ENCODE measurements at places on chromosomes 11 and 22.

- DNase-seq = no peak
These were observed 6.8 kb downstream of the NADSYN1 start for GRCh38 chr11:71459767-71460320.

DNA sequence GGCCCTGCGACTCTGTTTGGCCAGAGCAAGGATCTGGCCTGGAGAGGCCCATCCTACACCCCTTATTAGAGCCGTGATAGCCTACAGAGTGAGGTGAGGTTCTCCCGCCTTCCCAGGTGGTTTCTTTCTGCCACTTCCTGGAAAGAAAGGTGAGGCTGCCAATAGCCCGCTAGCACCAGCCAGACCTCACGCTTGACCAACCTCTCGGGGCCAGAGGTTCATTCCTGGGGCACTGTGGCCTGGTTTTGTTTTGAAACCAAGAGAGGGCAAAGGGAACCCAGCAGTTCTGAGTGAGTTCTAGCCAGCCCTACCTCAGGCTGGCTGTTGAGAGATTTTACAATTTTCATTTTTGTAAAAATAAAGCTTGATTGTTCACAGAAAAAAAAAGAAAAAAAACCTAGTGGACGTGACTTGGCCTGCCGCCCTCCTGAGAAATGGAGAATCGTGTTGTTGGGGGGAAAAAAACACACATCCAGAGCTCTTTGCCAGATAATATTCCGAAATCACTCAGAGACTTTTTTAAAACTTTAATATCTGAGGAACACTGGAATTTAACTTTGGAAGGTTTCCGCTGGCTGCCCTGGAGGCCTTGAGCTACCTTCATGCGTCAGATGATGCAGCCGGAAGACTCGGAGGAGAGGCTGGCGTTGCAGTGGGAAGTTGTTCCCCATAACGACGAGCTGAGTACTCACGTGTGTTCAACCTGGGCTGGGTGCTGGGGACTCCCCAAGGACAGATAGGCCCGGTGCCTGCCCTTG is 84.5 kb downstream of the BCR start:
- no peak for DNase-seq

- no peak for DNase-seq
These were observed 41.0 kb upstream of the EIF3D start for GRCh38 chr22:36569999-36570398.

DNA sequence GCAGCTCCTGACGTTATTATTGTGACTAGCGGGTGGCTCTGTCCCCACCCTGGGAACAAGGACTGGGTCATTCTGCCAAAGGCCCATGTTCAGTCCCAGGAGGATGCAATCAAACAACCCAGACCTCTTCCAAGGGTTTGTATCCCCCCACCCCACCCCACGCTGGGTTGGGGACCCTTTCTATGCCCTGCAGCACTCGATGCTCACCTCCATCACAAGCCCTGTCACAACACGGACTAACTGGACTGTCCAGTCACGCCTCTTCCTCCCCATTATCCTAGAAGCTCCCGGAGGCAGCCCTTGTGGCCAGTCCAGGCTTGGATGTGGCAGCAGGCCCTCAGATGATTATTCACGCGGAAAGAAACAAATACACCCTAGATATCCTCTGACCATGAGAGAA is 3.7 kb downstream of the SHANK2 start:
- DNase-seq = no peak

GRCh38 chr11:121636081-121636799 is 183.5 kb upstream of the SORL1-AS1 start:
- no peak for DNase-seq

GRCh38 chr11:79050786-79051185 is 390.0 kb downstream of the TENM4 start:
- no peak for DNase-seq

- DNase-seq = no peak
These were observed 102.4 kb upstream of the SORL1-AS1 start for GRCh38 chr11:121555121-121555520.

DNA sequence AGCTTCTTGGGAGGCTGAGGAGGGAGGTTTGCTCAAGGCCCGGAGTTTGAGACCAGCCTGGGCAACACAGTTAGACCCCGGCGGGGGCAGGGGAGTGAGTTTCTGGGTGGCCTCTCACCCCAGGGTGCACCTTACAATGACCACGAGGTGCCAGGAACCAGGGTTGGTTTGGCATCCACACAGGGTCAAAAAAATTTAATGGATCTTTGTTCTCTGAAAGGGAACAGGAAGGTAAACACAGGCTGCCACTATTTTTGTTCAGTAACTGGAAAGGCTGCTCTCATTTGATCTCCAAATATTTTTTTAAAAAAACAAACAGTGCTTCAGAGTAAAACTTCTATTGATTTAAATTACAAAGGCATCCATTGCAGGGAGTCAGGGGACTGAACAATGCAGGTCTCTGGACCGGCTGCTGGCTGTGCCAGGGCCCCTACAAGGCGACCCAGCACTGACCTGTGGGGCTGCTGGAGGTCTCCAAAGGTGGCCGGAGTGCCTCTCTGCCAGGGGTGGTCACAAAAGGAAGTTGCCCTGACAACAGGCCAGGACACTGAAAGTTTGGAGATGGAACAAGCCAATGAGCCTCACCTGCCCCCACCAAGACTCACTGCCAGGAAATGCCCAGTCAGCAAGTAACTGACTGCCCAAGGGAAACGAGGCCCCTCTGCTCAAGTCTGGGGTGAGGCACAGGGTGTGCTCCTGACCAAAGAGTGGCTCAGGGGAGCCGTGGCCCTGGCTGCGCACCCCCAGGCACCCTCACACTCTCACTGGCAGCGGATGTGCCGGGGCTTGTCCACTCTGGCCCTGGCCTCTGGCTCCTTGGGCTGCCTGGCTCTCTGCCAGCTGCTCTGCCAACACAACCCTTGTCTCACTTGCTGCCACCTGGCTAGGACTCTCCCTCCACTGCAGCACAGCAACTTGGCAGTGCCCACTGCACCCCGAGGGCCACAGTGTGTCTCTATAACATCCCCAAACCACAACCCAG is 51.8 kb downstream of the ARFGAP3 start:
- no peak for DNase-seq

Measured in GM19239 (cell line).